ENCODE measurements at places on chromosomes 13 and 19.

DNA sequence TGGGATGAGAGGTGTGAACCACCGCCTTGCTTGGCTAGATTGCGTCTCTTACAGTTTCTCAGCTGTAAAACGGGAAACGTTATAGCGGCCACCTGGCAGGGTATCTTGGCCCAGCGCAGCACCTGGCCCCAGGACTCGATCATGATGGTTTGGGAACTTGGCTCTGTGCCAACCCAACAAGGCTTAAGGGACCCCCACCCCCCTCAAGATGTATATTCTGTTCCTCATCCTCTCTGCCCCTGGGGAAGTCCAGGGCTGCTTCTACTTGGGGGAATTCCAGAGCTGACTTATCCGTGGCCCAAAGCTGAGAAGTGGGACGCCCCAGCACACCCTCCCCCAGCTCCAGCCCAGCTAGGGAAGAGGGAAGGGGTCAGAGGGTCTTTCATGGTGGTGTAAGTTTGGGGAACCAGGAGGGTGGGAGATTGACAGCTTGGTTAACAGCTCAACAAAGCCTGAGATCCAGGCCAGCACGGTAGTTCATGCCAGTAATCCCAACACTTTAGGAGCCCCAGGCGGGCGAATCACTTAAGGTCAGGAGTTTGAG, 695 bp downstream of the ICAM1 start:
- DNase-seq: no peak

- no peak for DNase-seq
Measured at GRCh38 chr19:46860846-46861690, at the start of gene ARHGAP35. Gene ARHGAP35 (plus strand): TSS chr19:46860997. CDS start chr19:46918676, 57,679 bp downstream.

- no peak for DNase-seq
Measured at GRCh38 chr19:2032296-2032941, 16.9 kb upstream of the BTBD2 start.

- no peak for DNase-seq
Measured at GRCh38 chr19:14686411-14686810, 3.4 kb upstream of the ZNF333 start.

DNA sequence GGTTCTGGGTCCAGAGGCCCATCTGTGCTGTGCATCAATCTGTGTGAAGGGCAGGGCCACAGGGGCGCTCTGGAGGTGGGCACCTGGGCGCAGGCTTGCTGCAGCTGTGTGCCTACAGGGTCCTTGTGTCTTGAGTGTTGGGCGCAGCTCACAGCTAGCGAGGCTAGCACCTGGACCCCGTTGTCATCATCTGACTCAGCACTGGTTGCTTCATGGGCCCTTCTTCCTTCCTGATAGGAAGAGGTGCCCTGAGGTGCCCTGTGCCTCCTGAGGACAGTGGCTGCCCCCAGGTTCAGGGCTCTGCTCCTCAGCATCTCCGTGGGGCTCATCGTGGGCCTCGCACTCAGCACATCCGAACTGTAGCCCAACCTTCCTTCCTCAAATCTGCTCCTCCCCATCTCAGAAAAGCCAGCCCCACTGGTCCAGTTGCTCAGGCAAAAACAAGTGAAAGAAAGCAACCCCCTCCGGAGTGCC, 54.8 kb downstream of the GATAD2A start:
- DNase-seq: no peak
